Stimulated activated CD4-positive, alpha-beta T cell treated with anti-CD3 and anti-CD28 coated beads, Interleukin-2, amount 100 ng/mL, for 48 hours (primary cell): ENCODE measurements at places on chromosomes 16 and 17.

- no peak for DNase-seq
Measured at GRCh38 chr17:21373696-21374440, 2.3 kb upstream of the KCNJ12 start.

DNA sequence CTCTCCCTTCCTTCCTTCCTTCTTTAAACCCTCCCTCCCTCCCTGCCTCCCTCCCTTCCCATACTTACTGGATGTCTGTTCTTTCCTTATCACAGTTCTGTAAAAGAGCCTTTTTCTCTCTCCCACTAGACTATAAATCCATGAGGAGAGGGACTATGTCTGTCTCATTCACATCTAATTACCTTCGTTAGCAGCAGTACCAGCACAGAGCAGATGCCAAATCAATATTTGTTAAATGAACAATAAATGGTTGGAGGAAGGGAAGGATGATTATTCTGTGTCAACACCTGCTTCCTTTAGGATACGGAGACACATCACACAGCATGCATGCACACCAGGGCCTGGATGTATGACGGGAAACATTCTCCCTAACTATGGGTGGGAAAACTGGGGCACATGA lies 94.2 kb downstream of the DNAH3 start:
- DNase-seq: no peak

DNA sequence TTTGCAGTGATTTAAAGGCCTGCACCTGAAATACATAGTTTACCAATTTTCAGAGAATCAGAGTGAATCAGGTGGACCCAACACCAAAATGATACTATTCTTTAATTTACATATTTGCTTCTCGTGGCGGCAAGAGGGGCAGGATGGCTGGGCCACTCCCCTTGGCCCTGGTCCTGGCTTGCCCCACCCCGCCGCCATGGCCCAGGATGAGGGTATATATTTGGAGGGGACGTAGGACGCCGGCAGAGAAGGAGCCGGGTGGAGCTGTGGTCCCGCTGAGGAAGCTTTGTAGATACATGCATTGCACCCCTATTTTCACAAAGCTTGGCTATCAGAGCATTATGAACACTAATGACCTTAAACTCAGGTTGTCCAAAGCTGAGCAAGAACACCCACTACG lies 43.5 kb downstream of the EFCAB13 start:
- no peak for DNase-seq

GRCh38 chr17:7315570-7316235 lies 543 bp upstream of the GPS2 start:
- DNase-seq: no peak

- peak; percentile 81 for DNase-seq
Measured at GRCh38 chr17:68200689-68201417, 47.0 kb upstream of the AMZ2 start.

DNA sequence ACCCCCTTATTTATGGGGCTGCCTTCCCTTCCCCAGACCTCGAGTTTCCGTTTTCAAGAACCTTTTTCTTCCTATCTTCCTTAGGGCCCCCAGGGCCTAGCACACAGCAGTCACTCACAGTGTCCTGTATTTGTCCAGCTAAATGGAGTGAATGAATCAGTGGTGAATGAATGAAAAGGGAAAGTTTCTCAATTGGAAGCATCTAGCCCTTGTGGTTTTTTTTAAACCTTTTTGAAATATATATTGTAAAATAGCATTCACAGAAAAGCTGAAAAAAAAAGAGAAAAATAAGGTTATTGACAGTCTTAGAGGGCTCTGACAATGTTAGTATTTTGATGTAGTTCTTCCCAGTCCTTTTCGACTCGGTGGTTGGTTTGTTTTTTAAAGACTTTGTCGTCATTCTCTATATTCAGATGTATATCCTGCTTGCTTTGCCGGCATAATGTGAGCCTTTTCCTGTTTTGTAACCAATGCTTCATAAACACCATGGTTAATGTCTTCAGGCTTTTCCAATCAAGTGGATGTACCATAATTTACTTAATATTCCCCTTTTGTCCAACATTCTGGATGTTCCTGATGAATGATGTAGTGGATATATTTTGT lies 45.3 kb downstream of the RAI1 start:
- DNase-seq: no peak

DNA sequence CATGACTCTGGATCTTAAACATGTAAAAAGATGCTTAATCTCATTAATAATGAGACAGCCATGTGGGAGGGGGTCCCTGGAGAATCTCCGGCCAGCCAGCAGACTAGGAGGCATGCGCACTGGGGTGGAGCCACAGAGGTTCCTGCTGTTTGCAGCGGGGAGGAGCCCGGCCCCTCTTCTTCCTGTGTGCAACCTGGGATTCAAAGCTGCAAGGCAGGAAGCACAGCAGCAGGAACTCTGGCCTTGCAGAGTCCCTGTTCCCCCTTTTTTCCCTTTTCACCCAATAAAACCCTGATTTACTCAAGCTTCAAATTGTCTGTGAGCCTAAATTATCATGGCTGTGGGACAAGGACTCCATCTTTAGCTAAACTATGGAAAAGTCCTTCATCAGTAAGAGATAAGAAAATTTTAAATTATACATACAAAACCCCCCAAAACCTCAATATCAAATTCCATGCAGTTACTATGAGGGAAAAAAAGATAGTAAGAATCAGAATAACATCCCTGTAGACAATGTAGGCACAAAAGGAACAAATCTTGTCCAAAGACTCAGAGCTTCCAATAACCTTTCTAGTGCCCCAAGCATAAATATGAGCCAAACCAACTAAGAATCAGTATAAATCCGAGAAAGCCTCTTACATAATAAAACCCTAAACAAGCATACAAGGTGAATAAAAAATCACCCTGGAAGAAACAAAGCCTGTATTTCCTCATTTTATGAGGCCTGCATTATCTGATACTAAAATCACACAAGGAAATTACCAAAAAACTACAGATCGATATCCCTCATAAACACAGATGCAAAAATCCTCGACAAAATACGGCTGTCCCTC lies 12.1 kb downstream of the CFDP1 start:
- peak; percentile 17 for DNase-seq

GRCh38 chr16:72066747-72067146 lies 3.7 kb downstream of the HPR start:
- no peak for DNase-seq

- no peak for DNase-seq
Measured at GRCh38 chr17:2892305-2892971, 96.2 kb downstream of the RAP1GAP2 start.

GRCh38 chr17:19495828-19496528 lies 37.7 kb upstream of the SLC47A1 start:
- DNase-seq: no peak

DNA sequence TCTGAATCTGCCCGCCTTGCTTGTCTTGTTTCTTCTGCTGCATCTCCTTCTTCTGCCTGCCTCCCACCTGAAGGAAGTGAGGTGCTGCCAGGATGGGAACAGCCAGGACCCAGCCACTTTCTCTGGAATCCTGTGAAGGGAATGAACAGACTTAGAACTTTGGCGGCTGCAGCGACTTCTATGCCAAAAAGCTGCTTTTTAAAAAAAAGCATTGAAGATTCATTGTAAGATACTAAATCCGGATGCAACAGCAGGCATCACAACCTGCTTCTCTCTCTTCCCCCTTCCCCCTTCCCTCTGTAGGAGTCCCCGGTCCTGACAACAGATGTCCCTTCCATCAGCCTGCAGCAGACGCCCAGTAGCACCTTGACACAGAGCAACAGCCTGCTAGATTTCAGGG lies 176.3 kb downstream of the HS3ST4 start:
- DNase-seq: no peak

- no peak for DNase-seq
Measured at GRCh38 chr17:16446338-16446983, 31.1 kb downstream of the TRPV2 start.

GRCh38 chr17:7479213-7480088 lies at the start of gene ZBTB4:
Gene ZBTB4 (minus strand): TSS chr17:7479631. CDS start chr17:7466801, 12,830 bp downstream.
- DNase-seq: peak; percentile 36

DNA sequence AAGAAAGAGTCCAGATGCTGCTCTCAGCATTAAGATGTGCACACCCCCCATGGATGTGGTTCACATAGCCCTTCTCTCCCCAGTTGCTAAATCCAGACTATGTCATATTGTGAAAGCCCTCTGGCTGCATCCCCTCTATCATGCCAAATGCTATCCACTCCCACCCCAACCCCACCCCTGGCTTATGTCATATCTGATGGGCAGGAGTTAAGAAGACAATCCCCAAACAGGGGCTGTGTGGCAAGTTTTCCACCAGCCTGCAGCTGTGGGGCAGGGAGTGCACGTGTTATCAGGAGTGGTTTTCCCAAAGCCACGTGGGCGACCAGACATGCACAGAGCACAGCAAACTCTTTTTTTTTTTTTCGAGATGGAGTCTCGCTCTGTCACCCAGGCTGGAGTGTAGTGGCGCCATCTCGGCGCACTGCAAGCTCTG lies 10.0 kb downstream of the FAM117A start:
- DNase-seq: no peak

GRCh38 chr17:79666111-79666510 lies 55.3 kb upstream of the RBFOX3 start:
- DNase-seq: no peak

GRCh38 chr16:17379121-17379571 lies 91.6 kb downstream of the XYLT1 start:
- DNase-seq: no peak

GRCh38 chr16:73204359-73205152 lies 156.6 kb upstream of the ZFHX3 start:
- no peak for DNase-seq

GRCh38 chr17:61457226-61457983 lies 5.2 kb downstream of the TBX4 start:
- no peak for DNase-seq

DNA sequence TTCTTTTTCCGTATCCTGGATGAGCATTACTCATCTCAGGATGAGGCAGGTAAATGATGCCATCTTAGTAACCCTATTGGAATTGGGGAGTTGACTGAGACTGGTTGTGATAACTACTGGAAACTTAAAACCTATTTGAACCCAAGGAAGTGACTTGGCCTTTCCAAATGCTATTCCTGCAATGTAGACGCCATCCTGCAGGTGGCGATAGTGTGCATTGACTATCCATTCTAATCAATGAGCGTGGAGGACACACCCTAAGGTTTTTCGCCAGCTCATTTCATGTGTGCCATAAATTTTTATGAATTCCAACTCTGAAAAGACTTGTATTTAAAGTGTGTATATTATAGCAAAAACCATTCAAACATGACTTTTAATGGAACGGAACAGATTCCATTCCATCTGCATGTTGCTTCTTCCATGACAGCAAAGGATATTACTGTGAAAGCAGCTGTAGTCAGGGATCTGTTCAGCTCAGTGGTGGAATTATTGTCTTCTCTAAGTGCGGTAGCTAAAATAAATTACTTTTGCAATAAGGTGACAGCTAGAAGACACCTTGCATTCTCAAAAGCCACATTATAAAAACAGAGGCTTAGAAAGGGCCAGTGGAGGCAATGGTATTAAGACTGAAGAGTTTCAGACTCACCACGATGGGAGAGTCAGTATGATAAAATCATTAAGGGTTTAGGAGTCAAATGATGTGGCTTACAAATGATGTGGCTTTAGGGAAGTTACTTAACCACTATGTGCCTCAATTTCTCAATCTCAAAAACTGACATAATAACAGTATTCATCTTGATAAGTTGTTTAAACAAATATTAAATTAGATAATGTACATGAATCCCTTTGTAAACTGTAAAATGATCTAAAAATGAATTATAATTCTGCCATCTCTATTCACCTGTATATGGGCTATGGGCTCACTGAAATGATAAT lies 55.5 kb downstream of the SYT17 start:
- peak; percentile 61 for DNase-seq

GRCh38 chr16:6846452-6846851 lies 486.2 kb upstream of the RBFOX1 start:
- no peak for DNase-seq

GRCh38 chr17:50828508-50829170 lies 6.7 kb upstream of the WFIKKN2 start:
- DNase-seq: no peak

DNA sequence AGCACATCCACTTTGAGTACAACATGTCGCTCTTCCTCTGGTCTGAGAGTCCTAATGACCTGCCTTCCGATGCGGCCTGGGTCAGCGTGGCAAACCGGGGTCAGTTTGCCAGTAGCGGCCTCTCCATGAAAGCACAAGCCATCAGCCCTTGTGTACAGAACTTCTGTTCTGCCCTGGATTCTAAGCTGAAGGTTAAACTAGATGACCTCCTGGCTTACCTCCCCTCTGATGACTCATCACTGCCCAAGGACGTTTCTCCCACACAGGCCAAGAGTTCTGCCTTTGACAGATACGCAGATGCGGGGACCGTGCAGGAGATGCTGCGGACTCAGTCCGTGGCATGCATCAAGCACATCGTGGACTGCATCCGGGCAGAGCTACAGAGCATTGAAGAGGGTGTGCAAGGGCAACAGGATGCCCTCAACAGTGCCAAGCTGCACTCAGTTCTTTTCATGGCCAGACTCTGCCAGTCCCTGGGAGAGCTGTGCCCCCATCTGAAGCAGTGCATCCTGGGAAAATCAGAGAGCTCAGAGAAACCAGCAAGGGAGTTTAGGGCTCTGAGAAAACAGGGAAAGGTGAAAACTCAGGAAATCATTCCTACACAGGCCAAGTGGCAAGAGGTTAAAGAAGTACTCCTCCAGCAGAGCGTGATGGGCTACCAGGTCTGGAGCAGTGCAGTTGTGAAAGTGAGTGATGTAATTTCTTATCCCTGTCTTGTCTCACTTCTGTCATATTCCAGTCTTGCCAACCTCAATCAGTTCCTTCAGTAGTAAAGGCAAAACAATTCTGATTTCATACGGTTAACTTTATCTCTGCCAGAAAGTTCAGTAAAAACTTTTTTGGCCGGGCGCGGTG lies 8.6 kb downstream of the COG1 start:
- no peak for DNase-seq

DNA sequence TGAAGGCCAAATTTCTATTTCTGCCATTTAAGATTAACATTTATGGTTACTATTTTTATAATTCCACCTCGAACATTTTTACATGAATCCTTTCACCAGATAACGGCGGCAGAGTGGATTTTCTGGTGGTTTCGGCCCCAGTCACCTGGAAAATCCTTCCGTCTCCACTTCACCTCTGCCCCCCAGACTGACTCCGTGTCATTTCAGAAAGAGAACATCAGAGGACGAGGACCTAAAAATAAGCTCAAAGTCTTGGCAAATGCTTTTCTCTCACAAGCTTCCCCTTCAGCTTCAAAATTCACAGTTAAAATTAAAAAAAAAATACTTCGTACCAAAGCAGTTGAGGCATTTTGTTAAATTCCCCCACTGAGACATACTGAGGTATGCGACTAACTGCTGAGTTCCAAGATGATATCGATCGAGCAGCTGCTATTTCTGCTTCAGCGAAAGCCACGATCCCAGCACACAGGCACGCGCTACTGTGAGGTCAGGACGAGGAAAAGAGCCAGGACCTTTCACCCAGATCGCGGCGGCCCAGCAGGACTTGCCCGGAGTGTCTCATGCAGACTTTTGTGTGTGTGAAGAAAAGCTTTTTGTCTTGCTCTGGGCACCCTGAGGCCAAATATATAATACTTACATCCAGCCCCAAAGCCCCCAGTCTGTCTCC lies 36.8 kb downstream of the ASPA start:
- no peak for DNase-seq
